ENCODE measurements at places on chromosomes 13 and 19.

- no peak for DNase-seq
These were observed 2.2 kb downstream of the FLT3LG start for GRCh38 chr19:49475995-49476880.

DNA sequence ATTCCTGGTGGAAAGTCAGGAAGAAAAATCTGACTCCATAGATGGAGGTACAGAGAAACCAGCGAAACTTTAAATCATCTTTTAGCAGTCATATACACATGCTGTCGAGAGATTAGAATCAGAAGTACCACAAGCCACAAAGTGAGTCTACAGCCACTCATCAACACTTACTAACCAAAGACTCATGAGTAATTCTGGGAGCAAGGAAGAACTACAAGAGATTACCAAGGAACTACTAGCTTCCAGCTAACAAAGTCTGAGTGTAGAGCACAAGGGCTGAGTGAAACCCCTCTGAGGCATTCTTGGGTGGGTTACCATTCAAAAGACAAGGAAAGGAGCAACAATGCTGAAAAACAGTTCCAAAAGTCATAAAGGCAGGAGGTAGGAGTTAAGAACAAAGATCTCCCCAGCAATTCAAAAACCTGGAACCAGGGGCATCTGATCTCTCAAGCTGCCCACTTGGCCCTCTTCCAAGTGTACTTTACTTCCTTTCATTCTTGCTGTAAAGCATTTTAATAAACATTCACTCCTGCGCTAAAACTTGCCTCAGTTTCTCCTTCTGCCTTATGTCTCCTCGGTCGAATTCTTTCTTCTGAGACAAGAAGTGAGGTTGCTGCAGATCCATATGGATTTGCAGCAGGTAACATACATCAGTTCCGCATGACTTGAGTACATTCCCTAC lies 13.0 kb downstream of the RBM26 start:
- no peak for DNase-seq

DNA sequence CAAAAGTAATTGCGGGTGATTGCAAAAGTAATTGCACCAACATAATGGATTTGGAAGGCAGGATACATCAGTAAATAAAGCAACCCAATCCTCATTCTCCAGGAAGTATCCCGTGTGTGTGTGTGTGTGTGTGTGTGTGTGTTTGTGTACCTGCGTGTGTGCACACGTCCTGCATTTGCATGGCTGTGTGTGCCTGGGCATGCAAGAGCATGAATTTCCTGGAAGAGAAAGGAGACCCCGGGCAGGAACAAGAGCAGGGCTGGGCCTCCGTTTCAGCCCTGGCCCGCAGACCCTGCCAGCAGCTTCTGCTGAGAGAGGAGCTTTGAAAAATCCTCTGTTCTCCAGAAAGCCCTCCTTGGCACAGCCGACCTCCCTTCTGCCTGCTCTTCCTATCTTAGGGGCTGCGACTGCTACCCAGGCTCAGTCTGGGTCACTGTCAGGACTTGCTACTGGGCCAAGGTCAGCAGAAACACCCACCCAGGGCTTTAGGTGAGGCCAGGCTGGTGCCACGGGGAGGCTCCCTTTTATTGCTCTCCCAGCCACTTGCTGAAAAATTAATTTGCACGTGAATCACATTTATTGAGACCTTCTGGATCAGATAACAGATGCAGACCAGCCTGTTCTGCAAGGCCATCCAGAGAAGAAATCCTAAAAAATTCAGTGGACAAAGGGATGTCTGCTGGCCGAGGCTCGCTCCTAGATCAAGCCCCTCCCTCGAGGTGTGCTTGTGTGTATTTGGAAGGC lies 258.3 kb downstream of the ZNF536 start:
- no peak for DNase-seq

GRCh38 chr19:44517146-44517545 lies 12.3 kb downstream of the CEACAM20 start:
- no peak for DNase-seq

Data from suprapubic skin (tissue), 4 donors.